Activated T-cell treated with anti-CD3 and anti-CD28 coated beads, Interleukin-2, amount 50 U/mL, for 4 hours (primary cell): ENCODE measurements at places on chromosomes 12 and 14. TPM values are rescaled to one million over a fixed set of nuclear protein-coding genes. Genes with fewer than 3 reads are reported as not detected.
A peak's percentile ranks its signal among the peaks of the same experiment; 100 is the strongest.

The KRT73 gene
- 0.22 TPM for total RNA-seq

The STAC3 gene
- 1.7 TPM for total RNA-seq

The LRP1 gene
- 0.98 TPM for total RNA-seq

The GUCY2C gene
- total RNA-seq, result not detected

The FNTB gene
- total RNA-seq, result 9.4 TPM

The KIF5A gene
- 0.98 TPM for total RNA-seq

The PLEKHD1 gene
- total RNA-seq, result 0.16 TPM

The KRT79 gene
- not detected for total RNA-seq

The PAX9 gene
- total RNA-seq, result 0.08 TPM

The HOXC5 gene
- not detected for total RNA-seq

The FSCB gene
- total RNA-seq, result not detected

The HOXC10 gene
- total RNA-seq, result not detected

The RAD9B gene
- total RNA-seq, result 0.34 TPM

The PTPRO gene
- total RNA-seq, result not detected

The SYT1 gene
- not detected for total RNA-seq

The SERPINA5 gene
- total RNA-seq, result 0.29 TPM

The CLEC6A gene
- not detected for total RNA-seq

The PYGL gene
- 0.22 TPM for total RNA-seq

DNA sequence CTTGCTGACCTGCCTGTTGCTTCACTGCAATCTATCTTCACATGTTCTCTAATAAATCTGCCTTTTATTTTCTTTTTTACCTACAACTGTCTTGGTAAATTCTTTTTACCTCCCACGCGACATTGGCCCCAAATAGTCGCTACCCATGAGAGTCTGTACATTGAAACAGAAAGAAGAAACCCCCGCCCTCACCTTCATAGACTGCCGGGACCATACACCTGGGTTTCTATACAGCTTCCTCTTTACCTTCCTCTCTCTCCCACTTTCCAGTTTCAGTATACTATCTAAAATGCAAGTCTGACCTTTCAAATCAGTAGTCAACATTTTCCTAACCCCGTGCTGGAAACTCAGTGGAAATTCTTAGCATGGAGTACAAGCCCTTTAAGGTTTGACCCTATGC lies 4.8 kb downstream of the SLC8A3 start:
- no peak for DNase-seq

DNA sequence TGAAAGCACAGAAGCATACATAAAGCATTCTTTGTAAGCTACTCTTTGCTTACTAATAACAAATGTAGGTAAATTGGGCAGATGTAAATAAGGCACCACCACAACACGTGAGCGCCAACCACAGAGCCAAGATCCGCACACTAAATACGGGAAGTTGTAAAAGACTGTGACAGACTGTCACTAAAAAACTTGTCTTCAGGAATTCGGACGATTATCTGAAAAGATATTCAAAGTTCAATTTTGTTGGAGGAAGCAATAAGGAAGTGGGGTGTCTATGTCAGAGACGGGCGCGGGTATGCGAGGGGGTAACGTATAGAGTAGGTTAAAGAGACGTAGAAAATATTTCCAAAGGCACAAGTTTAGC lies 1.5 kb upstream of the HSP90B1 start:
- DNase-seq, result peak; percentile 25

GRCh38 chr12:12331244-12331771 lies 18.7 kb downstream of the MANSC1 start:
- no peak for DNase-seq

- DNase-seq, result no peak
Observed at GRCh38 chr12:109157986-109158385, 41.6 kb downstream of the ACACB start.

- no peak for DNase-seq
Observed at GRCh38 chr12:130920723-130921381, 32.9 kb upstream of the ADGRD1 start.

- no peak for DNase-seq
Observed at GRCh38 chr14:65487783-65488494, 75.4 kb downstream of the FUT8 start.

DNA sequence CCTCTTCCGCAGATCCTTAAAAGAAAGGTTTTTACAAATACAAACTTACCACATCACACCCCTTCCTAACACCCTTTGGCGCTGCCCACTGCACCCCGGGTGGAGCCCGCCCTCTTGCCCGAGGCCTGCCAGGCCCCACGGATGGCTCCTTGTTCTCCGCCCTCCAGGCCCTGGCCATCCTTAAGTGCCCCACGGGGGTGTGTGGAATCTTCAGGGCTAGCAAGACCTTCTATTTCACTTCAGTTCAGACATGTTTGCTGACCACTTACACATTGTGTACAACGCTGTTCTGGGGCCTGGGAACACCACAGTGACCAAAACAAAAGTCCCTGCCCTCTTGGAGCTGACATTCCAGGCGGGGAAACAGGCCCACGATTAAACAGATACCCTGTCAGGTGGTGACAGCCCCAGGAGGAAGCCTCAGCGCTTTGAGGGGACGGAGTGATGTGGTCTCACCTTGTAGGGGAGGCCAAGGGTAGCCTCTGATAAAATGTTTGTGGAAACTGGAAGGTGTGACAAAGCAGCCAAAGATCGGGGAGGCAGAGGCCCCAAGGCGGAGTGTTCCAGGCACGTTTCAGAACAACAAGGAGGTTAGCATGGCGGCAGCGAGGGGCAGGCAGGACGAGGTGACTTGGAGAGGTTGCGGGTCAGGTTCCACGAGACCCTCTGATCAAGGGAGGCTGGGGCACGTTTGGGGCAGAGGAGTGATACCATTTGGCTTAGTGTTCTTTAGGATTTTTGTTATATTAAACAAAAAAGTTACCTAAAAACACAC lies 27.0 kb downstream of the TPCN1 start:
- no peak for DNase-seq

GRCh38 chr12:122874081-122874480 lies 21.8 kb downstream of the VPS37B start:
- DNase-seq, result peak; percentile 47

- no peak for DNase-seq
Observed at GRCh38 chr14:29906256-29906870, 21.3 kb downstream of the PRKD1 start.

GRCh38 chr12:96045566-96045965 lies 10.2 kb upstream of the LTA4H start:
- DNase-seq, result no peak

- no peak for DNase-seq
Observed at GRCh38 chr12:62930546-62931425, 4.2 kb downstream of the PPM1H start.

DNA sequence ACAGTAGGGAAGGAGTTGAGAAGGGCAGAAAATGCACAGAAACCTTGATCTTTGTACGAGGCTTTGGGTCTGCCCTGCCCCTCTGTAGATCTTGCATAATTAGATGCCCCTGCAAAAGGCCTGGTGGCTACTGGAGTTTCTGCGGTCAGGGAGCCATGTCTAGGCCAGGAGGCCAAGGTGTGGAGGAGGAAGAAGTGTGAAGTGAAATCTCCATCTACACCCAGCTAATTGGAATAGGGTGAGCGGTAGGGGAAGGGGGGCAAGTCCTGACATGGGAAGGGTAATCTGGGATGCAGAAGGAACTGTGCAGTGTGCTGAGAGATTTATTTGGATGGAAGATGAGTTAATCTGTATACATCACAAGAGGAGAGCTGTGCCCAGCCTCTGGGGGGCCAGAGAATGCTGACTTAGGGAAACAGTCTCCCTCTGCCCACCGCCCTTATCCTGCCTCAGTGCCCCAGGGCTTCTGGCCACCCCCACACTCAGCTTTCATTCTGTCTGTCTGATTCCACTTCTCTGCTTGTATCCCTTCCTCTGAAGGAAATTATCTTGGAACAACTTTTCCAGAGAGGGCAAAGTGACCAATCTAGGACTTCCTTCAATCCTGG lies 5.4 kb downstream of the CYP27B1 start:
- no peak for DNase-seq

GRCh38 chr14:93991649-93992048 lies 5.5 kb upstream of the CCDC197 start:
- no peak for DNase-seq

DNA sequence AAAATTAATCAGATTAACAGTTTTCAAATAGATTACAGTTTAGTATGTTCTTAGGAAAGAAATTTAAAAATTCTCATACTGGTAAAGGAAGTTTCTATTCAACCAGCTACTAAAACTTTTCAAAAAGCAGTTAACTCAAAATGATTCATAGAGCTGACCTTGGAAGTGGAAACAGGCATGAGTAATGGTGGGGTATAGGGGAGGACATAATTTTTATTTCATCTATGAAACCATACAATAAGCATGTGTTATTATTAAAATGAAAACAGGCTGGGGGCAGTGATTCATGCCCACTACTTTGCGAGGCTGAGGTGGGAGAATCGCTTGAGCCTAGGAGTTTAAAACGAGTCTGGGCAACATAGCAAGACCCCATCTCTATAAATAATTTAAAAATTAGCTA lies 73.0 kb downstream of the DNAI7 start:
- no peak for DNase-seq

GRCh38 chr12:25829192-25829591 lies 129.3 kb upstream of the RASSF8 start:
- no peak for DNase-seq

DNA sequence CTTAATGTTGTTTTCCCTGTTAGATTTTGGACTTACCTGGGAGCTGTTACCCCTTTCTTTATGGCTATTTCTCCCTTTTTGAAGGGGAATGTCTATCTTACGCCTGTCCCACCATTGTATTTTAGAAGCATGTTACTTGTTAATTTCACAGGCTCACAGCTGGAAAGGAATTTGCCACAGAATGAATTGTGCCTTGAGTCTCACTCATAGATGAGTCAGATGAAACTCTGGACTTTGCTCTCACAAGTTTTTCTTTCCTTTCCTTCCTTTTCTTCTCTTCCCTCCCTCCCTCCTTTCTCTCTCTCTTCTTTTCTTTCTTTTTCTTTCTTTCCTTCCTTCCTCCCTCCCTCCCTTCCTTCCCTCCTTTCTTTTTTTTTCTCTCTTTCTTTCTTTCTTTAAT lies 9.3 kb upstream of the ATF7IP start:
- no peak for DNase-seq

GRCh38 chr12:55933799-55934742 lies 3.1 kb downstream of the DGKA start:
- no peak for DNase-seq

DNA sequence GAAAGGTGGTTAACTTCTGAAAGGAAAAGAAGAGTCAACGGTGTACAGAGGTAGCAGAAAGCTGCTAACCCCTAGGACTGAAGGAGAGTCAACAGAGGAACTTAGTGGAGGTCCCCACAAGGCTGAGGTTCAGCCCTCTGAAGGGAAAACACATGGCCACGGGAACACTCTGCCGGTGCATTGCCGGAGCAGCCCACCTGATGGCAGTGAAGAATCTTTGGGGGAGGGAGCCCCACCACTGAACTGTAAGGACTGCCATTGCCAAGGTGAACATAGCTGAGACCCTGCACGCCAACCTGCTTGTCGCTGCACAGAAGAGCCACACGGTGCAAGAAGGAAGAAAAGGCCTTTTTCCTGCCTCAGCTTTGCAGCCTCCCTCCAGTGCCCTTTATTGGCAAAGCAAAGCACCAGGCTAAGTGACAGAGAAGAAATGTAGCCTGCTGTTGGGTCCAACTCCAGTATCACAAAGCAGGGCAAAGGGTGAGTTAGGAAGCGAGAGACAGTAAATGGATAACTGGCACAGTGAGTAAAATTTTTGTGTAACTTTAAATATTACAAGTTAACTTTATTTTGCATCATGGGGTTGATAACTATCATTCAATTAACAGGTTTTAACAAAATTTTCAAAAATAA lies 76.9 kb downstream of the LIN52 start:
- no peak for DNase-seq

- no peak for DNase-seq
Observed at GRCh38 chr12:9711664-9712063, 21.2 kb downstream of the CLECL1 start.

GRCh38 chr14:81453166-81453766 lies 53.1 kb upstream of the STON2 start:
- DNase-seq, result peak; percentile 29

DNA sequence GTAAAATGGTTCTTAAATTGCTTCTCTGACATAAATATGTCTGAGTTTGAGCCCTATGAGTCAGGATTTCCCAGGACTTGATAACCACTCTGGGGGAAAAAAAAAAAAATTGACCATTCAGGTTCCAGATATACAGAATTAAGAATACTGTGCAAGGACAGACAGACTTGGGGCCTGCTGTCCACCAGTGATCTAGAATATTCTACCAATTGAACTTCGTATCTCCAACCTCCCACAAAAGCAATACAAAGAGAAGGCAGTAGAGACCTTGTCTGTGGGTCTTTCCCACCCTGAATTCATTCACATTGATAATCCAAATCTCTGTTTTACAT lies 4.1 kb downstream of the SINHCAF start:
- DNase-seq, result no peak

DNA sequence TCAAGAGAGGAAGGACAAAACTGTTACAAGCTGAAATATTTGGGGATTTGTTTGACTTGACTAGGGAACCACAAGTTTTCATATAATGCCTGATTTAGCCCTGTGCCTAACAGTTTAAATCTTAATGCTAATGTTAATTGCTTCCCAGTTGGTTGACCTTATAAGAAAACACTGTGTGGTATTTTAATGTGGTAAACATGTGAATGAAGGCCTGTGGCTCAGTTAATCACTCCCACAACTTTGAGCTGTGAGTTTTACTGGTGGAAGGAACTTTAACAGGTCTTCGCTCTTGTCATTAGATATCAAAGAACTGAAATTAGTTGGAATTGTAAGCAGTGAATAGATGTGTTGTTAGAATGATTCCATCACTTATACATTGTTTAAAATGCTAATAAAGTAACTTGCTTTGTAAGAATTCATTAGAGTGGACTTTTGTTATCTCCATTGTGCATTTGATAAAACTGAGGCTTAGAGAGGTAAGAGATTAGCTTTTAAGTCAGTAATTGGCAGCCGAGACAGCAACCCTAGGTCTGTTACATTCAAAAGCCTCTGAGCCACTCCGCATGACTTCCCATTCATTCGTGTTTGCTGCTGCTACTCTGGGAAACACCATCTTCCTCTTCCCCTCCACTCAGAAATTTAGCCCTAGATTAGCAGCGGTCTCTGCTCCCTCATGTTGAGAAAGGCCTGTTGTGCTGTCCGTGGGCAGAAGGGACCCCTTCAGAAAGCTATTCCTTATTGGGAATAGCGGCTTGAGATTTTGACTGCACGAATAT lies 1.0 kb upstream of the TBK1 start:
- no peak for DNase-seq

DNA sequence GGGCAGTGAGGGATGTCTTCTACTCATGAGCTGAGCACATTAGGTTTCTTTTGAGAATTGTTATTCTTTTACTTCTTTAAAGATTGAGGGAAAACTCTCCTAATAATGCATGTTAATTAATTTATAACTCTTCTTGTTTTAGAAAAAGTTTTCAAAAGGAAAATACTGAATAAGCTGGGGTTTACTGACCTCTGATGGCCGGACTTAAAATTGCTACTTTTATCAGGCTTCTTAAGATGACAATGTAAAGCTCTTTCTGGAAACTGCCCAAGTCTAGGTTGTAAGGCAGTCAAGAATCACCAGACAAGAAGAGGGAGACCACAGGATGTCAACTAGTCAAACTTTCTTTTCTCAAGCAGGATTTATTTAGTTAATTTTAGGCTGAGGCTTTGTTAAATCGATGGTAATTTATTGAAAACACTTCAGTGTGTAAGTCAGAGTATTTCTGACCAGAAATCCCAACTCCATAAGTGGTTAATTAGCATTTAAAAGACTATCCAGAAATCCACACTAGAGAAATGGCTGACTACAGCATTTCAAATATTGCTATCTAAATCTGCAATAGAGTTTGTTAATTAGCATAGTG lies 82.1 kb downstream of the AVPR1A start:
- no peak for DNase-seq
